ENCODE measurements at places on chromosomes 7 and 10.

GRCh38 chr10:97898429-97898828 lies 48.8 kb downstream of the GOLGA7B start:
- DNase-seq, result no peak

DNA sequence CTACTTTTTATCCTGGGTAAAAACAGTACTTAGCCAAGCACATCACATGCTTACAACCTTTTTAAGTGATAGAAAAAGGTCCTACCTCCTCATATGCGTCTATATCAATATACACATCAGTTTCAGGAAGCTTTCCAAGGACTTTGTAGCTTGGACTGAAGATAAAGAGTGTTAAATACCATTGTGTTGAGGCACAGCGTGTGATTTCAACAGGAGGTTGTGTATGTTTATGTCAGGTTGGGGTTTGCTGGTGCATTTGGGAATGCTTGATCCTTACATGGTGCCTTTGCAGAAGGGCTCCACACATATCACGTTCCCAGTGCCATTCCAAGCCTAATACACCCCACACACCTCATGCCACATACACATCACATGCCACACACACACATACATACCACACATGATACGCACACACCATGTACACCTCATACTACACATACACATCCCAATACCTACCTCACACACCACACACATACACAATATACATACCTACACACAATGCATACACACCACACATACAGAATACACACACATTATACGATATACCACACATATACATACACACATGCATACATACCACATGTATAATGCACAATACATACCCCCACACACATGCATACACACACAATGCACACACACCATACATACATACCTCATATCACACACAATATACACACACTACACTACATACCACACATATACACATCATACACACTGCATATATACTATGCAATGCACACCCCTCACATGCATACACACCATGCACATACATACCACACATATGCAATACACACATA lies 33.1 kb downstream of the PSMC2 start:
- DNase-seq, result no peak

GRCh38 chr7:84113286-84113685 lies 81.3 kb downstream of the SEMA3A start:
- no peak for DNase-seq

DNA sequence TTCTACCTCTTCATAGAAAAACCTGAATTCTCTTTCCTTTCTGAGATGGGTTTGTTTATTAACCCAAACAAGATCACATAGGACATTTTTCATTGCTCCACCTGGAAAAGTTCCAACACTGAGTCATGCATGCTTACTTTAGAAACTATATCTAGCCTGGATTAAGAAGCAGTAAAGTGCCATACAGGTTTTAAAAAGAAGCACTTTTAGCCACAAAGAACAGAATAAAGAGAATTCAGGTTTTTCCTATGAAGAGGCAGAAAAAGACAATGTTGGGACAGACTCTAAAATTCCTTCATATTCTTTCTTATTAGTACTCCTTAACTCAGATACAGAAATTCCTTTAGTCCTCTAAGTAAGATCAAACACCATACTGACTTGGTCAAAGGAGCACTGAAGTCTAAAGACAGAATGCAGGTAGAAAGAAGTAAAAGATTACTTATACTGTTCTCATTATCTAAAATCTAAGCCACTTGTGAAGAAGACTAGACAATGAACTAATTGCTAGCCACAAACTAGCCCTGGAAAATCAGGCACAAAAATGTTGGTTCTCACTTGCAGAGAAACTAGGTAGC lies 241.3 kb downstream of the ANK3 start:
- DNase-seq, result no peak

DNA sequence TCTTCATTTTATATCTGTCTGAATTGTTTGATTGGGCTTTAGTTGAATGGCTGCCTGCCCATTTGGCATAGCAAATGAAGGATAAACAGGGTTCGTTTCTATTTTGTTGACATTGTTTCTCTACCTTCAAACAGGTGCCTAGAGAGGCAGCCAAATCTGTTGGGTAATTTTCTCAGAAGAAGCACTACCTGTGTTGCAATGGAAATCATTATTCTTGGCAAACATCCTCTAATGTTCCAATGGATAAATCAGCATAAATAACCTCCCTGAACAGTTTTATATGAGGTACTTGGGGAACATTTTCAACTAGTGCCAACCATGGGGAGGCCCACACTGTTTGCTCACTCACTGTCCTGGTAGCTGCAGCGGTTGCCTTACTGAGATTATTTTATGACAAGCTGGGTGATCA lies 64.4 kb upstream of the PLPP4 start:
- DNase-seq, result no peak
